ENCODE measurements at places on chromosomes 16 and 17.
A peak's percentile ranks its signal among the peaks of the same experiment; 100 is the strongest.

- peak; percentile 80 for DNase-seq
Observed at GRCh38 chr16:30948667-30949649, at the start of gene ORAI3. TSS of gene ORAI3 (plus strand) at chr16:30949068. CDS start at chr16:30949290, 222 bp downstream.

DNA sequence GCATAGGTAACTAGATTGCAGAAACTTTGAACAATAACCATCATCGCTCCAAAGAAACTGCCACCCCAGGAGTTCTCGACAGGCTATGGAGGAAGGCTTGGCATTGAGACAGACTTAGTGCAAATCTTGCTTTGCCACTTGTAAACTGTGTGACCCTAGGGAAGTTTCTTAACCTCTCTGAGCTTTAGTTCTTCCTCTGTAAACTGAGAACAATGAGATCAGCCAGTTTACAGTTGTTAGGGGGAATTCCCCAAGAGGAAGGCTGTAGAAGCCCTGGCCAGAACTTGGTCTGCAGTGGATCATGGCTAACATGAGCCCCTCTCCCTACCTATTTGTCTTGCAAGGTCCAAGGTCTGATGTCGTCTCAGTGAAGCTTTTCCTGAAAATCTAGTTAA lies 78.9 kb downstream of the NT5M start:
- no peak for DNase-seq

DNA sequence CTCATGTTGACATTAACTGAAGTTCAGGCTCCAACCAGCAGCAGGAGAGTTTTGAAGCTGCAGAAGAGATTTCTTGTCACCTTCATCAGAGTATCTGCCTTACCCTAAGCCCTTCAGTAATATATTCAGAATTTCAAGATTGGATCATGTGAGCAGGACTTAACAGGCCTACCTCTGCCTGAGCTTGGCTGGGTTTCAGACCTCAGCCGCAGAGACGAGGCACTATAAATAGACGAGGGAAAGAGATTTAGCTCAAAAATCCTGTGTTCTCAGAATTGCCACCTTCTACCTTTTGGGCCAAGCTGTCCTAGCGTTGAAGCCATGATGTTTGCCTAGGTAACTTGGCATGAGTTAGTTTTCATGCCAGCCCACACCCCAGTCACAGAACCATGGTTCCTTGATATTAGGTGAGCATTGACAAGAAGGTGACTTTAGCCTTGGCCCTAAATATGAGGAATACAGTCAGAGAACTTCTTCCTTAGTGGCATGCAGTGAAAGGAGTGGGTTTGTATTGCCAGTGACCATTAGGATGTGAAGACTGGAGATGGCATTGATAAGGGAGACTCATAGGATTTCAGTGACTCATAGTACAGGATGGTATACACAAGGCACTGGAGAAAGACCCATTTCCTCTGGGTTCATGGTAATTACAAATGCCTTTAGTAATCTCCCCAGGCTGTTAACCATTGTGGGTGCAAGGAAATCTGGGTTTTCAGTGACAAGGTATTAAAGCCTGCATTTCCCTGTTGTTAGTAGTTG lies 224.3 kb downstream of the MSI2 start:
- DNase-seq: peak; percentile 61

- DNase-seq: no peak
Observed at GRCh38 chr17:27562777-27563455, 68.1 kb upstream of the LGALS9 start.

- no peak for DNase-seq
Observed at GRCh38 chr16:46932802-46933201, 40.7 kb downstream of the DNAJA2 start.

GRCh38 chr17:19457830-19458271 lies 46.8 kb downstream of the RNF112 start:
- DNase-seq: no peak

GRCh38 chr17:32909787-32910369 lies 18.1 kb upstream of the TMEM98 start:
- DNase-seq: peak; percentile 71

DNA sequence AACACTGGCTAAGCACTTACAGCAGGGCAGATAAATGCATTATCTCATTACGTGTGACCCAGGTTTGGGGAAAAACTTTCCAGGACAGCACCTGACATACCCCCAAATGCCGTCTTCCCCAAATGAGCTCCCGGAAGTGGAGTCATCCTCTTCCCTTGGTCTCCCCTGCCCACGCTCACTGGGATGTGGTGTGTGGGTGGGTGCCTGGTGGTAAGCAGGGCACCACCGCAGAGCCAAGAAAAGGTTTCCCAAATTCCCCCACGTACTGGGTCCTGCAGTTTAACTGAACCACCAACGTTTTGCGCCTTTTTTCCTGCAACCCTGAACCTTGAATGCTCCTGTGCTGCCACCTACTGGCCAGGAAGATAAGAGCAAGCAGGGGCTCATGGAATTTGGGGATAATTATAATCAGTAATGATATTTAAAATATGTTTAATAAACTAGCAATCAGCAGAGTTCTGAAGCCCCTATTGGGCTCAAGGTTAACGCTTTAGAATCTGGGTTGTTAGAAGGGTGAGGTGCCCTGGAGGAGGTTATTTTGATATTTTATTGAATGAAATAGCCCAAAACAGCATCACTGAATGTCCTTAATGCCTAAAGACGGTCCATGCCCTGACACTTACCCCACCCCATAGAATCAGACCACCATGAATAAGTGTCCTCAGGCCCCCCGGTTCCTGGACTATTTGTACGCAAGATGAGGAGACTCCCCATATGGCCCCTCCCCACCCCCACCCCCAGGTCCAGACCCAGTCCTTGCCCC lies 8.0 kb downstream of the SPPL2C start:
- DNase-seq: peak; percentile 84

- peak; percentile 27 for DNase-seq
Observed at GRCh38 chr17:32349503-32349853, 479 bp upstream of the ZNF207 start.

DNA sequence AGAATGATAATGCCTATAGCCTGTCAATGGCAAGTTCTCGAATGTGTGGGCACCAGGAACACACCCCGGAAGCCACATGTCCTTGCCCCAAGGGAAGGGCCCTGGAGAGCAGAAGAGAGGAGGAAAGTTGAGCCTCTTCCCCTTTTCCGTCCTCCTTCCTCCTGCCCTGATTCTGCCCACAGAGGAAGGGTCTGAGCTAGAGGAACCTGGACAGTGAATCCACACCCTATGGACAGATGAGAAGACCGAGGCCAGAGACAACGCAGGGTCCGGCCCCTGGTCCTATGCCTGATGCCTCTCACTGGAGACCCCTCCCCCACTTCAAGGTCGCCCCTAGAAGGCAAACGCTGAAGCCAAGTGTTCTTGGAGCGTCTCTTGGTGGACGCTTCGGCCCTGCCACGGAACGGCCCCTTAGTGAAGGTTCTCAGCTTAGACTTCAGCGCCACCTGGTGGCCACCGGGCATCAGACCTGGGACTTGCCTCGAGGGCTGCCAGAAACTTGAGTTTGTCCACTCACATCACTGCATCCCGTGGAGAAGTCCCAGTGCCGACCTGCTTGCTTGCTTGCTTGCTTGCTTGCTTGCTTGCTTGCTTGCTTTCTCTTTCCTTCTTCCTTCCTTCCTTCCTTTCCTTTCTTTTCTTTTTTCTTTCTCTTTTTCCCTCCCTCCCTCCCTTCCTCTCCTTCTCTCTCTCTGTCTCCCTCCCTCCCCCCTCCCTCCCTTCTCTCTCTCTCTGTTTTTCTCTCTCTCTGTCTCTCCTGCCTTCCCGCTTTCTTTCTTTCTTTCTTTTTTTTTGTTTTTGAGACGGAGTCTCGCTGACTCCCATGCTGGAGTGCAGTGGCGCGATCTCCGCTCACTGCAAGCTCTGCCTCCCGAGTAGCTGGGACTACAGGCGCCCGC lies 20.6 kb upstream of the SPNS3 start:
- peak; percentile 85 for DNase-seq

Measured in SK-N-SH (cell line).